ENCODE measurements at places on chromosomes 2 and 18. TPM values are rescaled to one million over a fixed set of nuclear protein-coding genes. Genes with fewer than 3 reads are reported as not detected.

GRCh38 chr18:59881728-59882656 lies 17.8 kb upstream of the PMAIP1 start:
- peak; percentile 47 for DNase-seq

DNA sequence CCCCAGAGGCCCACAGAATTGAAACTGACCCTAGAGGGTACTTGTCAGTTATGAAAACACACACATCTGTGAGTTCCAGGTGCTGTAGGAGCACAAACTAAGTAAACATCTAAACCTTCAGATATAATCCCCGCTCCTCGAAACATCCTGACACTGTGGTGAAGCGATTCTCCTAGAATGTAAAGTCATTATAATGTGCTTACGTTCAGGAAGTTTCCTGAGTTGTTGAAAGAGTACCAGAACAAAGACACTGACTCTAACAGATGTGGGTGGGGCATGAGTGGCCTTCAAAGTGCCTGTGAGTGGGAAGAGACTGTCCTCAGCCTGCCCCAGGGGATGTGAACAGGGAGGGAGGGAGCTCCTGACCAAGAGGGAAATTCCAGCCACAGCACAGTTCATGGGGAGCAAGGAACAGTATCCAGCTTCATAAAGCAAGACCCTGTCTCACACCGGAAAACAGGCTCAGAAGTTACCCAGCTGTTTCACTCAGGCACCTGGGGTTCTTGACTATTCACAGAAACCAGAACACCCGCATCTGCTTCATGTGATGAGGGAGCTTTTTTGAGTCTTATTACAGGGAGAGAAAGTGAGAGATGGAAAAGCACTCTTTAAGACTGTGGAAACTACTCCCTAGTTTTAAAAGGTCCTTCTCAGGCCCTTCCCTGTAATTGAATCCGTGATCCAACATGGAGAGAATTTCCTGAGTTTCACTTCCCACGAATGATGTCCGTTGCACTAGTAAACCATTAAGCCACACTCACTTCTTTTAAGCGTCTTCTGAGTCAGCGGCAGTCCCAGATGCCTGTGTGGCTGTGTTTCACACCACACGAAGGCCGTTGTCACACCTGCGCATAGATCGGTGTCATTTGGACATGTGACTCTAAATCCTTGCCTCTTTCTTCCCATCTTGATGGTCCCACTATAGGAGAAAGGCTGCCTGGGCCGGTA lies 88.6 kb upstream of the EML6 start:
- DNase-seq, result no peak

- no peak for DNase-seq
Observed at GRCh38 chr2:119929537-119929936, 83.3 kb upstream of the EPB41L5 start.

DNA sequence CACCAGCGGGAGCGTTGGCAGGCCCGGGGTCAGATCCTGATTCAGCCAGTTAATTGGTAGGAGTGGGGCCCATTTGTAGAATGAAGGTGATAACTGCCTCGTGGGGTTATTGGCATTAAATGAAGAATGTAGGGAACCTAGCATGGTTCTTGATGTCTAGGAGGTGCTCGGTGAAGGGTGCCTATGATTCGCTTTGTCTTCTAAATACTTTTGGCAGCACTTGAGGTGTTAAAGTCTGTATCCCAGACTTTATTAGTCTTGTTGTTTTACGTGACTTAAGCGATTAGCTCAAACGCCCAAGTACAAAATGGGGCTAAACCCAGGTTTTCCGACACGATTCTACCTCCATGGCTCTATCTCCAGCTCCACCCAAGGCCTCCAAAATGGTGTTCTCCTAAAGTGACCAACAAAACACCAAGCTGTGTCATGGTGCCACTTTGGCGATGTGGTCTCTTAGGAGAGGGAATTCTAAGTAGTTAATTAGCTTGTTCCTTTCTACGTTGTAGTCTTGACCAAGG lies 980 bp upstream of the PPP4R1 start:
- no peak for DNase-seq

The PLGLB2 gene
- polyA plus RNA-seq, result 0.11 TPM

All from foreskin keratinocyte (primary cell).